HCEC 1CT (cell line): ENCODE measurements at places on chromosomes 16 and 17.

DNA sequence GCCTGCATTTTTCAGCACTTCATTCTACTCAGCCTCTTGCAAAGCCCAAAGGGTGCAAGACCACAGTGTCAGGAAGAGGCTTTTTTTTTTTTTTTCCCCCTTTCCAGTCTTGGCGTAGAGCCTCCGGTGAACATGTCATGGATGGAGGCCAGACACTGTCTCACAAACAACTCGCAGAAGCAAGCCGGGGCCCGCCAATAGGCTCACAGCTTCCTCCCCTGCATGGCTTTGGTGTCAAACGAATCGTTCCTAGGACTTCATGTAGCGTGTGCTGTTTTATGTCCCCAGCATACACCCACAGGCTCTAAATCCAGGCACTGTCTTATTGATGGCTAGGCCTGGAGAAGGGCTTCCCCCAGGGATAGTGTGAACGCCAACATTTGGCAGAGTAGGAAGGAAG is 457.7 kb upstream of the MAF start:
- DNase-seq = no peak

- DNase-seq = no peak
Measured at GRCh38 chr17:41535764-41536481, 7.8 kb upstream of the KRT19 start.

- DNase-seq = no peak
Measured at GRCh38 chr17:30035369-30035768, 81.2 kb upstream of the NSRP1 start.

- DNase-seq = no peak
Measured at GRCh38 chr16:57620335-57621231, 7.8 kb upstream of the ADGRG1 start.

- DNase-seq = no peak
Measured at GRCh38 chr16:49854796-49855203, 1.1 kb downstream of the ZNF423 start.

DNA sequence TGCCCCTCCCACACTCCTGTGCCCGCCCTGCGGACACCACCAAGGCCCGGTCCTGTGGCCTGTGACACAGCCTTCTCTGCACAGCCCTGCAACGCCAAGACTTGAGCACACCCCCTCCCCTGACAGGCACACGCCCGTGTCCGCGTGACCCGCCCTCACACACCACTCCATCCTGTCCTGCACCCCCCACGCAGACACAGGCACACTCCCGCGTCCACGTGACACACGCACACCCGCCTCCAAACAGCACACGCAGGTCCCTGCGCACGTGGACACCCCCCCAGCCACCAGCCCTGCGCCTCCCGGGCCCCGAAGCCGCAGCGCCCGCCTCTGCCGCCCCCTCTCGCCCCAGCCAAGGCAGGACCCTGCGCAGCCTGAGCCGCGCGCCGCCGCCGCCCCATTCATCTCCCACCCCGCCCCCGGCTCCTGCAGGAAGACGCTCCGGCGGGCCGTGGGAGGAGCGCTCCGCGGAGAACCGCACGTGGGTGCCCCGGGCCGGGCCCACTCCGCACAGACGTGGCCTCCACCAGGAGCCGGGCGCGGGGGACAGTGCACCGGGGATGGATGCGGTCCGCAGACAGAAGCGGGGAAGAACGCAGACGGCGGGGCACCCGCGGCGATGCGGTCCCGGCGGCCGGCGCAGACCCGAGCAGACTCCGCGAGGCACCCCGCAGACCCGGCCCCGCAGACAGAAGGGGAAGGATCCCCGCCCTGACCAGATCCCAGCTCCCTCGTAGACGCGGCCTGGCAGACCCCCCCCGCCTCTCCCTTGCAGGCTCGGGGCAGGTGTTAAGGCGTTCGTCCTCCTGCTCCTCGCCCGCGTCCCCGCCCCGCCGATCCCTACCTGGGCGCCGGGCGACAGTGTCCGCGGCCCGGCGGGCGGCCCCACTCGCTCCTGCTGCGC is 506 bp downstream of the CAMKK1 start:
- DNase-seq = peak; percentile 32

GRCh38 chr16:86565181-86565631 is 1.4 kb upstream of the FOXC2 start:
- DNase-seq = no peak

DNA sequence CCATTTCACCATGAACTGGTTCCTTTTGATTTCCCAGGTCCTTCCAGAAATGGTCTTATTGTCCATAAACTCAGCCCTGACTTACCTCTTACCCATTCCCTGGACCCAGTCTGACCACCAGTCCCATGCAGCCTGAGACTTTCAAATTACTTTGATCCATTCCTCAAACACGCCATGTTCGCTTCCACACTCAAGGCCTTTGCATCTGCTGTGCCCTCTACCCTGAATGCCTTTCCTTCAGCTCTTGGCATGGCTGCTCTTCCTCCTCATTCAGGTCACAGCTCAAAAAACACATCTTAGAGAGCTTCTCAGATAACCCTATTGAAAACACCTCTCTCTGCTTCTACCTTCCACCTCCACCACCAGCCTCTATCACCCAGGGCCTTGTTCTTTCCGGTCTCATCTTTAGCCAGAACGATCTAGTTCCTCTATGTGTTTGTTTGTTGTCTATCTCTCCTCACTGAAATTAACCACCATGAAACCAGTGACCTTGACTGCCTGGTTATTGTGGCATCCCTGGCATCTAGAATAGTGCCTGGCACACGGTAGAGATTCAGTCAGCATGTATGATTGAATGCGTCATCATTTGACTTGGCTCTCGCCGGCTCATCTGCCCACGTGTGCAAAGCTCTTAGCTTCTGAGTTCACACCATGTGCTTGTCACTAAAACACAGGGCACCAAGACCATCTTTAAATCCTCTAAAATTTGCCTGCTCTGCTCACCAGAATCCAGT is 12.8 kb downstream of the CRYM start:
- no peak for DNase-seq

DNA sequence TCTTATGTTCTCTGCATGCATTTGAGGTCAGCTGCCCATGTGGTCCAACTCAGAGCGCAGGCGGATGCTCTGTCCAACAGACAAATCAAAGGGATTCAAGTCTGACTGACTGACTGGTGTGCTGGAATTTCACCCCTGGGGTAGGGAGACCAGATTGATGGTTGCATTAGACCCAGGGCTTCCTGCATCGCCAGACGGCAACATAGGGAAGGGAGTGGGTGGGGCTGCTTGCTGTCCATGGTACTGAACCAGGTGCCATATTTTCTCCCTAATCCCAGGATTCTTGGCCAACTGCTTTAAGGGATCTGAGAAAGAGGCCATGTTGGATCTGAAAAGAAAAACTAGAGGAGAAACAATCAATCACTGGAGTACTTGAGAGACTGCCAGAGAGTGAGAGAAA is 332.0 kb downstream of the XYLT1 start:
- DNase-seq = no peak

- DNase-seq = no peak
Measured at GRCh38 chr17:2436316-2436905, 35.6 kb upstream of the MNT start.

DNA sequence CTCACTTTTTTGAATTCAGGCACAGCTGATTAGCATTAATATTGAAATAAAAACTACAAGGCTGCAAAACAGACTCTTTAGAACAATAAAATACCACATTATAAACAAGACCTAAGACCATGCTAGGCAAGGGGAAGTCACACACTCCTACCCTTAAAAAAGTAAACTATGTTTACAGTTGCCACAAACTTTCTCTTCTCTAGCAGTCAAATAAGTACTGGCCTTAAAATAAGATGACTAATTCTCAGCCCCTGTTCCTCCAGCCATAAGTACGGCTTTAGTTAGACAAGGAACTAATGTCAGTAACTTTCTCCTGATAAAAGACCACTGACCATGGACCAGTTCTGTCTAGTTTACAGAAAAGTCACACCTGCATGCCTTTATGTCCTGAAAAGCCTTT is 19.5 kb upstream of the CPHXL start:
- no peak for DNase-seq

- DNase-seq = no peak
Measured at GRCh38 chr16:11384956-11385586, 39.8 kb downstream of the RMI2 start.

DNA sequence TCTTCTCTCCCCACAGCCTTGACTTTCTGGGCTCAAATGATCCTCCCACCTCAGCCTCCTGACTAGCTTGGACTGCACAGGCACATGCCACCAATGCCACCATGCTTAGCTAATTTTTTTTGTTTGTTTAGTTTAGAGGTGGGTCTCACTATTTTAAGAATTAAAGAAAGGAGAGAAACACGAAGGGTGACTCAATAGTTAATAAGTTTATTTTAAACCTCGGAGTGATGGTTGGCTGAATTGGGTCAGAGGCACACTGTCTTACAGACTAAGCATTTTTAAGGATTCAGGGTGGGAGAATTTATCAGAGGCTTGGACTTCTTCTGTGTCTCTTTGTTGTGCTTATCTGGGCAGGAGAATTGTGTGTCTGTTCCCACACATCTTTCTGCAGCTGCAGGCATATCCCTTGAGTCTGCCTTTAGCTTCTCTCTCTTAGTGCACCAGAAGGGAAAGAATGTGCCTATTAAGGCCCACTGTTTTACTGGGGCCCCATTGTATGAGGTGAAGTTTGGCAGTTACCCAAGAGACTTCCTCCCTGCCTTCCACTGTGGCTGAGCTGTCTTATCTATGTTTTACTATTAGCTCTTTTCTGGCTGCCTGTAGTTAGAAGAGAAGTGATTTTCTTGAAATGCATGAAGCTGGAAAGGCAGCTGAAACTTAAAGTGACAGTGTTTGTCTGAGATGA is 2172.0 kb downstream of the TP53TG3F start:
- no peak for DNase-seq

DNA sequence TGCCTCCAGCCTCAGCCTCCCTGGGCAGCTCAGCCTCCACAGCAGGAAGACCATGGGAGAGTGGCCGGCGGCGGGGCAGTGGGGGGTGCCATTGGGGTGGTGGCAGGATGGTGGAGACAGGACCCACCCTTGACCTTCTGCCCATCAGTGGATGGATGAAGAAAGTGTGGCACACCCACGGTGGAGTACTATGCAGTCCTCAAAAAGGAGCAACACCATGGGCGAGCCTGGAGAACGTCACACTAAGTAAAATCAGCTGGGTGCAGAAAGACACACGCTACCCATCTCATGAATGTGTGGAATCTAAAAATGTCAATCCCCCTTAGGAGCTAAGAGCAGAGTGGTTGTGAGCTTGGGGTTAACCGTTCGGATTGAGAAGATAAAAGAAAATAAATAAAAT is 34.8 kb upstream of the ACSF3 start:
- no peak for DNase-seq

GRCh38 chr16:73527187-73527586 is 479.3 kb upstream of the ZFHX3 start:
- no peak for DNase-seq
